Peyer's patch (tissue), 4 donors: ENCODE measurements at places on chromosomes 7 and 10. TPM values are rescaled to one million over a fixed set of nuclear protein-coding genes. Genes with fewer than 3 reads are reported as not detected.

- H3K4me3 ChIP-seq = no peak overlapping the region
- no peaks in the 10 kb centered on the region for H3K4me1 ChIP-seq
- no peak overlapping the region for H3K27ac ChIP-seq
- no peaks in the 10 kb centered on the region for H3K36me3 ChIP-seq
These were observed 14.6 kb upstream of the PPP2R2D start for GRCh38 chr10:131886237-131886636.

- no peaks in the 10 kb centered on the region for H3K27me3 ChIP-seq
- H3K4me3 ChIP-seq = no peak overlapping the region
- no peak for DNase-seq
- no peaks in the 10 kb centered on the region for H3K4me1 ChIP-seq
These were observed 103.4 kb downstream of the SRPK2 start for GRCh38 chr7:105285118-105285874.

DNA sequence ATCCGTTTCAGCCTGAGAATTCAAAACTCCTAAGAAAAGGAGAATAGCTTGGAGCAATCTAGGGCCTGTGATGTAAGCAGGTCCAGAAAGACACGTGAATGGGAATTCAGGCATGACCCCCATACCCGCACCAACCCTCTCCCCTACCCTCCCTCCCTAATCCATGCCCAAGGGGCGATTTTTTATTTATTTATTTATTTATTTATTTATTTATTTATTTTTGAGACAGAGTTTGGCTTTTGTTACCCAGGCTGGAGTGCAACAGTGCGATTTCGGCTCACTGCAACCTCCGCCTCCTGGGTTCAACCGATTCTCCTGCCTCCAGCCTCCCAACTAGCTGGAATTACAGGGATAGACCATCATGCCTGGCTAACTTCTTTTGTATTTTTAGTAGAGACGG lies 16.6 kb upstream of the EIF4H start:
- H3K27me3 ChIP-seq = no peaks in the 10 kb centered on the region
- H3K36me3 ChIP-seq = no peaks in the 10 kb centered on the region
- no peak overlapping the region for H3K4me3 ChIP-seq
- no peak overlapping the region for H3K27ac ChIP-seq

DNA sequence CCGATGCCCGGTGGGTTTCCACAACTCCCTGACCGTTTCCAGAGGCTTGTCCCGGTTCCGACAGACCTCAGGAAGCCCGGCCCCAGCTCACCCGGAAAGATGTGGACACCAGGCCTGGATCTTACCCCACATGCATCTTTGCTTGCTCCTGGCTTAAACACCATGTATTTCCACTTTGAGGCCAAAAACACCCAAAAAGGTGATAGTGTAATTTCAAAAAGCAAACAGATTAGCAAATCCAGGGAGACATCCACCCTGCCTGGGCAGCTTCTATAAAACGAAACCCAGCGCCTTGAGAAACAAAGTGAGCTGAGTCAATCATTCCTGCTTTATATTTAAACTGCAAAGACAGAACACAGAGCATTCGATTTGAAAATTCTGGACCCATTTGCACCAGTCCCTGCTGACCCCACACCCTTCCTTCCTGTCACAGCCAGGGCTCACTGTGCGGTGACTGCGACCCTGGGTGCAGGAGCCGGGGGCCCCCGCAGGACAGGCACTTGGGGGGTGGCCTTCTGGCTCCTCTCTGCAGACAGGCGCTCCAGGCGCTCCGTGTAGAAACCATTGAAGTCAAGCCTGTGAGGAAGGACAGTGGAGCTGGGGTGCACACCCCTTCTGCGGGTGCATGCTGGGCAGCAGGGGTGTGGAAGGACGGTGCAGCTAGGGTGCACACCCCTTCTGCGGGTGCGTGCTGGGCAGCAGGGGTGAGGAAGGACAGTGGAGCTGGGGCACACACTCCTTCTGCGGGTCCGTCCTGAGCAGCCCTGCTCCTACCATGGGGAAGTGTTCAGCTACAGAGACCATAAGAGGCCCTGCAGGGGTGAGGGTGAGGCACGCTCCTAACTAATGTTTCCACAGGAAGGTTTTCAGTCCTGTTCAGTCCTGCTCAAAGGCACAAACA lies 2.9 kb upstream of the ADAM8 start:
- no peak for DNase-seq
- H3K36me3 ChIP-seq = peaks cover 55% of the 10 kb centered on the region
- no peak overlapping the region for H3K4me3 ChIP-seq
- H3K4me1 ChIP-seq = no peaks in the 10 kb centered on the region
- H3K27me3 ChIP-seq = peaks cover 7% of the 10 kb centered on the region
- H3K27ac ChIP-seq = peak overlapping the region; percentile 83

Gene HHEX
- 3.9 TPM for total RNA-seq
